Astrocyte (in vitro differentiated cells and primary cell): ENCODE measurements at places on chromosomes 3 and 15. TPM values are rescaled to one million over a fixed set of nuclear protein-coding genes. Genes with fewer than 3 reads are reported as not detected.
A peak's percentile ranks its signal among the peaks of the same experiment; 100 is the strongest.

The SKOR1 gene
- not detected in 2 replicates for total RNA-seq

DNA sequence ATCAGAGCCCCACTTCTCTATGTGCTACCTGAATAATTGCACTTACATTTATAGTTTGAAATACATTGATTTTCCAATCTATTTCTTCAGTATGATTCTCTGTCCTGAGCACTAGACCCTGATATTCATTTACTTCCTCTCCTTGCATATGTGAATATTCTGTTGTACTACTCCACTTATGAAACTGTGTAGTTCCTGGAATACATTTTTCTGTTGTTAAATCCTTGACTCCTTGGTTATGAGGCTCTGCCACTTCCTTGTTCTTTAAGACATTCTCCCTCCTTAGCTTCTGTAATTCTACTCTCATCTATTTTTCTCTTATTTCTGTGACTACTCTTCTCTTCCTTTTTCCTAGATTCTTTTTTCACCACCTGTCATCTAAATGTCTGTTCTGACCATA, 12.9 kb upstream of the MGA start:
- DNase-seq: no peak

- DNase-seq: no peak
These were observed 21.2 kb downstream of the SLC7A14 start for GRCh38 chr3:170564664-170565063.

The GOLGA6D gene
- total RNA-seq: not detected in 2 replicates

The FBXO40 gene
- not detected in 2 replicates for total RNA-seq

GRCh38 chr15:78726870-78727551, 84.3 kb downstream of the ADAMTS7 start:
- no peak for DNase-seq

- DNase-seq: no peak
These were observed 6.2 kb upstream of the IGDCC3 start for GRCh38 chr15:65383991-65384390.

The CDHR4 gene
- not detected in 2 replicates for total RNA-seq

GRCh38 chr15:31330111-31330785, 3.6 kb downstream of the KLF13 start:
- DNase-seq: no peak

The SLC12A1 gene
- not detected in 2 replicates for total RNA-seq

- DNase-seq: no peak
These were observed 133.8 kb upstream of the GMNC start for GRCh38 chr3:190996181-190996775.

GRCh38 chr3:114294940-114295480, 1.2 kb downstream of the TIGIT start:
- no peak for DNase-seq

DNA sequence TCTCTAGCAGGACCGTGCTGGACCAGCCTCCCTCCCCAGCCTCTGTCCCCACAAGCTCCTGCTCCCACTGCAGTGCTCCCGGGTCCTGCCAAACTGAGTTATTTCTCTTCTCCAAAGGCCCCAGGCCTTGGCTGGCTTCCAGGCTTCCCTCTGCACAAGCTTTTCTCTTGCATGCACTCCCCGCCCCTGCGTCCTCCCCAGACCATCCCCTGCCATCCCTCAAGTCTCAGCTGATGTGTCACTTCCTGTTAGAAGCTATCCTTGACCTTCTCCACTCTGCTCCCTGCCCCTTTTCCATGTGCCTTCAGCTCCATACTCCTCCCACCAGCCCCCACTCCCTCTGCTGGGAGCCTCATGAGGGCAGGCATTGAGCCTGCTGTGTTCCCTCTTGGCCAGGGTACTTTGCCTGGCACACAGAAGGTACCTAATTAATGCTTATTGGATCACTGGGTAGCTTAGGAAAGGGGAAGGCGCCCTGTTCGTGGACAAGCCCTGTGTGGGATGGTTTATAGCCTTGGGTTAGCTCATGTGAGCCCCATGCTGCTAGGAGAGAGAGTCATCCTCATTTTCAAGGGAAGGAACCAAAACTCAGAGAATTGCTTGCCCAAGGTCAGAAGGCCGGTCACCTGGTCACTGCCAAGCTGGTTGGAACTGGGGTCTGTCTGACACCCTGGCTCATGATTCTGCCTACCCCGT, 56.4 kb downstream of the FEM1B start:
- peak; percentile 51 for DNase-seq

GRCh38 chr3:129820587-129820986, 72.9 kb downstream of the TMCC1 start:
- DNase-seq: no peak

The LRRIQ4 gene
- total RNA-seq: not detected in 2 replicates

The MASP1 gene
- 0.62 and 0.79 TPM in 2 replicates for total RNA-seq

DNA sequence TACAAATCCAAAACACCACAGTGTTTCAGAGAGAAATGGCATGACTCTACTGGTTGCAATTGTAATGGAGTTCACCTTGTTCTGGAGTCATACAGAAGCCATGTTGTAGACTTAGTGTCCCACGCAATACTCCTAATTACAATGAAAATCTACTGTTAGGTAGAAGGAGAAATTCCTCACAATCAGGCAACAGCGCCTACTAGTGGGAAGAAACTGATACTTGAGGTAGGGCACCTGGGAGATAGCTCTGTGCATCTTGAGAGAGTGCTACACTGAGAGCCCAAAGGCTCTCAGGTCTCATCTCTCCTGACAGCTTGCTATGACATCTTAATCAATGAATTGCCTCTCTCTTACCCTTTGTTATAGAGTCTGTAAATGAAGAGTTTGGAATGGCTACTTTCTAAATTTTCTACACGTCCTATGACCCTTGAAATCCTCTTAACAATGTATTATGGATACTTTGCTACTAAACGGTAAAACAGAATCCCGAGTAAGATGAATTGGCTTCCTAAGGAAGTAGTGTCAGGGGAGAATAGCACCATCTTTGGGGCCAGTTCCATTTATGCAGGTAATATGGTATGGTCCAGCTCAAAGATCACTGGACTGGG, 422.7 kb upstream of the TPRG1 start:
- no peak for DNase-seq

The POLQ gene
- 0.82 and 1.3 TPM in 2 replicates for total RNA-seq

DNA sequence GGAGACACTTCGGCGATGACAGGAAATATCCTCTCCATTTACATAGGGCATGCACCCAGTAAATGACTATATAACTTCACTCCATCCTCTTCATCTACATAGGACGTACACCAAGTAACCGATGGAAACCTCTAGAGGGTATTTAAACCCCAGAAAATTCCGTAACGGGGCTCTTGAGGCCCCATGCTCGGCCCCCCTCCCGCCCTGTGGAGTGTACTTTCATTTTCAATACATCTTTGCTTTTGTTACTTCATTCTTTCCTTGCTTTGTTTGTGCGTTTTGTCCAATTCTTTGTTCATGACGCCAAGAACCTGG, 7.5 kb upstream of the FAM107A start:
- no peak for DNase-seq

GRCh38 chr3:150727653-150728502, 24.2 kb upstream of the ERICH6 start:
- DNase-seq: no peak
